ENCODE measurements at places on chromosomes 2 and 18.
A peak's percentile ranks its signal among the peaks of the same experiment; 100 is the strongest.

DNA sequence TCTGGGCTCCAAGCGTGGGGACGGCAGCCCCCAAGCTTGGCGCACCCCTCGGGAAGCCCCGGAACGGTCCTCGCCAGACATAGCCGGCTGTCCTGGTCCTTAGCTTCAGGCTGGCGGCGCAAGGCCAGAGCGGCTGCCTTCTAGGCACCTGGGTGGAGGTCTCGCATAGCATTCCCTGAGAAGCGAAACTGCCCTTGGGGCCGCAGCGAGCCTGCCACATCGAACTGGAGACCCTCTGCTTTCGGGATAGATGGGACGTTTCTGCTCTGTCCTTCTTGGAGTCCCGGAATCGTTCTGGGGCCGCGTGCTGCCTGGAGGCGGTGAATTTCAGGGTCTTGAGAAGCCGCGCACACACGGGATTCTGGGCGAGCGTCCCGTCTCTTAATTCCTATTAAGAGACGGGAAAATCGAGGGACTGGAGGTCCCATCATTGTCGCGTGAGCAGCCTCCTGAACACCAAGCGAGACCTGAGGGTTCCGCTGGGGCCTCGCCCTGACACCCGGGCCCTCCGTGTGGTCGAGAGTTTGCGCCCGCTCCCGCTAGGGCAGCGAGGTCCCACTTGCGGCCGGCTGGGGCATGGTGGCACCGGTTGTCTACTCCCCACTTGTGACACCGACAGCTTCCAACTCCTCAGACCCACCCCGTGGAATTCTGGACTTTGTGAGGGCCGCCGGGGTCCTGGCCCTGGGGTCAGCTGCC lies 9.7 kb upstream of the EN1 start:
- DNase-seq, result peak; percentile 15

- no peak for DNase-seq
These were observed 224.1 kb upstream of the CCDC150 start for GRCh38 chr2:196415384-196415783.

DNA sequence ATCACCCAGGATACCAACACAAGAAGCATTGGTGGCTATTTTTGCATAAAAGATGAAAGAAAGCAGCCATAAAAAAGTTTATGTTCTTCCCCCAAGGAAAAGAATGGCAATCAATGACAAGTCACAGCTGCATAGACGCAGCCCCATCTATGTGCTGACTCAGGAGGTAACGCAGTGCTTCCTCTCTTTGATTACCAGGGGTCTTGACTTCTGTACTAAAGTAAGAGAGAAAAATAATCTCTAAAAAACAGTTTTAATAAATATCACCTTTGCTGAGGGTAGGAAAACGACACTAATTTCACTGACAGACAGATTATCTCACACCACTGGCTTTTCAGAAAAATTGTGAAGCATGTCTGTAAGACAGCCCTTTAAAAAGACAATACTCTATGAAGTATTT lies 33.9 kb upstream of the EVA1A start:
- DNase-seq, result no peak

- no peak for DNase-seq
These were observed 145.5 kb downstream of the LRATD1 start for GRCh38 chr2:14778015-14778414.

DNA sequence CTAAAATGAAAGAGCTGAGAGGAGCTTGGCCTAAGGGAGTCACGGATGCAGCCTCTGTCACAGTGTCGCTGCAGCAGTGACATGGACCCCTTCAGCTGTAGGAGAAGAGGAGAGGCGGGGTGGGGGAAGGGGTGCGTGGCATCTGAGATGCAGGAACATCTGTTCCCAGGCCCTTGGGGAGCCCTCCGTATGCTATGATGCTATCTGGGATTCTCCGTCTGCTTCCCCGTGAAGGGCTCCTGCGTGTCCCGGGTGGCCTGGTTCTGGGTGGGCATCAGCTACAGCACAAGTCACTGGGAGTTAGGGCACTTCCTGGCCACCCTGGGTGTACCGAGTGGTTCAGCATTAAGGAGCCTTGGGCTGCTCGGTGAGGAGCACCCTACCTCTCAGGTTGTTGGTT lies 35.6 kb upstream of the B3GNT7 start:
- DNase-seq, result no peak

DNA sequence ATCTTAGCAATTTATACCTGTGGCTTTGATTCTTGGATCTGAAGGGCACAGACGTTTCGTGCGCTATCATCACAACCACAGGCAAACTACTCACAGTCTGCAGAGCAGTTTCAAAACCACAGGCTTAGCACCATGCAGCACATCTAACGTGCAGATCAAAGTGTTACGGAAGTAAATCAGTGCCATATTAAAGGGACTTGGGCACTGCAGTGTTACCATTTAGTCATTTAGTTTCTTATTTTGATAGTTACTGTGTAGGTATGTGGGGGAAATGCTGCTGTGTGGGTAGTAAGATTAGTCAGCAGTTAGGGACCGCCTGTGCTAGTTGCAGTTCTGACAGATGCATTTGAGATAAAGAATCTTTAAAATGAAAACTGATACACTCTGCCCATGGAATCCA lies 384.0 kb downstream of the NBAS start:
- DNase-seq, result no peak

- peak; percentile 3 for DNase-seq
These were observed 221.9 kb upstream of the SETBP1 start for GRCh38 chr18:44458777-44459176.

- DNase-seq, result no peak
These were observed 1366.3 kb upstream of the TMEFF2 start for GRCh38 chr2:193561054-193561453.

All from mesendoderm (in vitro differentiated cells).